ENCODE measurements at places on chromosomes 7 and 10.

DNA sequence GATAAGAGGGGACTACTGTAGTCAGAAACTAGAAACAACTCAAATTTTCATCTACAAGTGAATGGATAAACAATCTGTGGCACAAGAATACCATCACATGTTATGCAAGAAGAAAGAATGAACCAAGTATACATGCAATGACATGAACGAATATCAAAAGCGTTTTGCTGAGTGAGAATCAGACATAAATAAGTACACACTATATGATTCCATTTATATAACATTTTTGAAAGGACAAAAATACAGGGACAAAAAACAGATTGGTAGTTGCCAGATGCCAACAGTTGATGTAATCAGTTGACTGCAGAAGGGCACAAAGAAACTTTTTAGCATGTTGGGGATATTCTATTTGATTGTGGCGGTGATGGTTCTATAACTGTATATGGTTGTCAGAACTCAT is 33.6 kb downstream of the CTNNA3 start:
- no peak for DNase-seq

- no peak for DNase-seq
Measured at GRCh38 chr7:116834815-116835504, 27.4 kb upstream of the CAPZA2 start.

DNA sequence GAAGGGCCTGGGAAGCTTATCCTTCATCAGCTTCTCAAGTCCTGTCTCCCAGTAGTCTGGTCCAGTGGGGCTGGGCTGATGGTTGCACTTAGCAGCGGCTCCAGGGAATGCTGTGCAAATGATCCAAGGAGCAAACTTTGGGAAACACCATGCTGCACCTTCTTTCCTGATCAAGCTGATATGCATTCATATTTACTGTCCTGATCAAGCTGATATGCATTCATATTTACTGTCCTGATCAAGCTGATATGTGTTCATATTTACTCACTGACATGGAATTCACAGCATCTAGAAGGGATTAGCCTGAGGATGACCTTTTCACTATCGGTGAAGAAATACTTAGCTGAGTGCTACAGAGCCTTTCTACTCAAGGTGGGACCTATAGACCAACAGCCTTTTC is 330.7 kb downstream of the BMPER start:
- no peak for DNase-seq

DNA sequence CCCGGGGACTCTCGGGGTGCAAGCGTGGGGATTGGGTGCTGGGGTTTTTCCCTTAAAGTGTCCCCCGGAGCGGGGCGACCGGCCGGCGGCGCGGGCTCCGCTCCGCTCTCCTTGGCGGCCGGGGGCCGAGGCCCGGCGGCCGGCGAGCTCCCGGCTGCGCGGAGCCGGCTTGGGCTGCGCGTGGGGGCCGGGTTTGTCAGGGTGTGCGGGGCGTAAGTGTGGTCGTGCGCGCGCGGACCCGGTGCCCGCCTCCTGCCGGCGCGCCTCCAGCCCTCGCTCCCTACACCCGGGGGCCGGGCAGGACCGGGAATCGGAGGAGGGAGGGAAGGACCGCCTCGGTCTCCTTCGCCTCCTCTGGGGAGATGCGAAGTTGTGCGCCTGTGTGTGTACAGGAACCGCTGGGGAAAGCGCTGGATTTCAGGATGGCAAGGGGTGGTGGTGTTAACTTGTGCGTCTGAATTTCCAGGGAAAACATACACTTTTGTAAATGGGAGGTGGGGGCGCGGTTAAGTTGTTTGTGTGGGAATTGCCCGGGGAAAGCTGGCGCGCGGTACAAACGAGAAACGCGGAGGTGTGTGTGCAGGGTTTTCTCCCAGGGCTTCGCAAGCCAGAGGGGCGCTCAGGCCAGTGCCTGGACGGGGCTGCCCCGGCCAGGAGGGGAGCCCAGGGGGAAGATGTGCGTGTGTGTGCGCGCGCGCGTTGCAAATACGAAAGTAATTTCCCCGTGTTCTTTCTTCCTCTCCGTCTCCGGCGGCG is 737 bp downstream of the ZMIZ1 start:
- no peak for DNase-seq

DNA sequence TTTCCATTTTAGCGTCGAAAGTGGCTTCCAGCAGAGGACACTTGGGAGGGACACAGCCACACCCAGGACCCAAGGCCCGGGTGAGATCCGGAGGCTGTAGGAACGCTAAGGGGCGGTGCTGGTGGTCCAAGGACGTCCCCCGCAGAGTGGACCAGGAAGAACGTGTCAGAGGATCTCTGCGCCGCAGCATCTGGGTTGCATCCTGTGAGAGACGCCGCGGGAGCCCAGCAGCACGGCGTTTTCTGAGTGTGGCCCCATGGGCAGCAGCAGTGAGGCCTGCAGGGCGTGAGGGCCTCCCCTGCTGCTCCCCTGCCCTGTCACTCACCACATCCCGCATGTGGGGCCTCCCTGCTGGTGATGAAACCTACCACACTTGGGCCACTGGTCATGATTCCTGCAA is 40.5 kb upstream of the BNIP3 start:
- DNase-seq, result no peak

DNA sequence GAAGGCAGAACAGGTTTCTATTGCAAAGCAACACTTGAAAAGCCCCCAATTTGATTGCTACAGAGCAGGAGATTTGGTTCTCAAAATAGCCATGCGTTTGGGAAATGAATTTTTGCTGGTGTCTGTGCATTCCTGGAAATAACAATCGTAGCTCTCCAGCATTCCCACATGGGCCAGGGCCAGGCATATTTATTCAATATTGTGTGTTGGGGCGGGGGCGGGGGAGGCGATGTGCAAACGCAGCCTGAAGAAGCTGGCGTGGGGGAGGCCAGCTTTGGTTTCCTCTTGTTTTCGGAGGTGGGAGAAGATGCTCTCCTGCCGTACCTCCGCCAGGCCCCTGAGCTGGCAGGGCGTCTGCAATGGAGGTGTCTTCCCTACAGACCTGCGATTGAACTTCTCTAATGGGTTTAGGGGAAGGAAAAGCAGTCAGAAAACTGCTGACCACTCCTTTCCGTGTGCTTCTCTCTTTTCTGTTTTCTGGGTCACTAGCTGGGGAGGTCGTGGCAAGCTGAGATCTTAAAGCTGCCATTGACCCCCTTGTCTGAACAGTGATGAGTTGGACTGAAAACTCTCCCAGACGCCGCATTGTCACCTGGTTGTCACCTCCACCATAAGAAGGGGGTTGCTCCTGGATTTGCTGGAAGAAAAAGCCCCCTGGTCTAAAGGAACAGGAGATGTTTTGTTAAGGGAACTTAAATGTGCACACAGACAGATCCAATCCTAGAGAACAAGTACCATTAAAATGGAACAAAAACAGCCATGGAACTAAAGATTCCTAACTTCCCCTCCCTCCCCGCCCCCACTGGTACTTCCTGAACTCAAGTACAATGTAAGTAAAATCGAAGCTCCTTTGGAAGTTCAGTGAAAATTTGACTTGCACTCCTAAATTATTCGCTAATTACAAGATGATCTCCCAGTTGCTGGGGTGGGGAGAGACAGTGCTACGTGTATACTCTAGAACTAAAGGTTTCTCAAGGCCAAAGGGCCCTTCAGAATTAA is 56.4 kb upstream of the HABP2 start:
- DNase-seq, result no peak

Data from GOT3 (cell line).